HT-29 (cell line): ENCODE measurements at places on chromosomes 5 and 9. TPM values are rescaled to one million over a fixed set of nuclear protein-coding genes. Genes with fewer than 3 reads are reported as not detected.

Gene SV2C
- 0.05 TPM in 1 of 2 replicates, not detected in the other for total RNA-seq

Gene ZNG1E
- total RNA-seq, result 19.0 and 24.7 TPM in 2 replicates

Gene SLC1A3
- 0.52 TPM in 1 of 2 replicates, not detected in the other for total RNA-seq

- DNase-seq, result no peak
Observed at GRCh38 chr9:82808478-82808877, 254.5 kb downstream of the RASEF start.

DNA sequence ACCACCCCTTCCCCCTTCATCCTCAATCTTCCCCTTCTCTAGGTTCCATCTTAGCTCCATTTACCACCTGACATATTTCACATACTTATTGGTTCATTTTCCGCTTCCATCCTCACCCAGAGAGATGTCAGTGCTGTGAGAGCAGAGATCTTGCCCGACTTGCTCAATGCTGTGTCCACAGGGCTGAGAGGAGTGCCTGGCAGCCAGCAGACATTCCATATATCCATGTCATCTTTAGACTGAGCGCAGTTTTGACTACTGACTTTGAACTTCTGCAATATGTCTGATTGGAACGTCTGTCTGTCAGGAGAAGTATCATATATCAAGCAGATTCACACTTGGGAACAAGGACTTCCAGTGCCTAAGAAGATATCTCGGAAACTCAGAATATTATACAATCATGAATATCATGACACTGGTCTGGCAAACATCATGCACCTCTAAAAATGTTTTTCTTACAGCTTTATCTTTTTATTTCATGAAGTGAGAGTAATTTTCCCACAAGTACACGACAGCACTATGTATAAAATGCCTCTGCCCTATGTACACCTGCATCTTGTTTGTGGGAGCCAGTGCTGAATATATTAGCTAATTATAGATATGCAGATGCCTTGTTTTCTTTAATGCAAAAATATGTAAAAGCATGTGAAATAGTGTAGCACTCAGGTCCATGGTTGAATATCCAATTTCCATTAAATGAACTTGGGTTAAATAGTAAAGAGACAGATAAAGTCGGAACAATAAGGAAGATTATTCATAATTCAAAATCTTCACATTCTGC, 454.0 kb upstream of the DAP start:
- DNase-seq, result no peak

DNA sequence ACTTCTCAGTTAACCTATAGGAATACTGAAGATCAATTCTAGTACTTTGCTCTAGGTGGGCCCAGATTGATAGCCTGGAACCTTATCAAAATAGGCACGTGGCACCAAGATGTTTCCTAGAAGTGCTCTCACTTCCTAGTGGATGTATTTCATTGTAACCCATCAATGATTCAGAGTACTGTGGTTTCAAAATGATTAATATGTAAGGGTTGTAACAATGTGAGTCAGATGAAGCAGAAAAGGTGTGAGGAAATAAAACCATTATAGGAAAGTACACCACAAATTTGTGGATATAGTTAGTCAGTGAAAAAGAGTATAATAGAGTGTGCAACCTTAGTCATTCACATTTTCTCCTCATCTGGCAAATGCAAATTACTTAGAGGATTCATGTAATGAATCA, 177.3 kb upstream of the FST start:
- no peak for DNase-seq

DNA sequence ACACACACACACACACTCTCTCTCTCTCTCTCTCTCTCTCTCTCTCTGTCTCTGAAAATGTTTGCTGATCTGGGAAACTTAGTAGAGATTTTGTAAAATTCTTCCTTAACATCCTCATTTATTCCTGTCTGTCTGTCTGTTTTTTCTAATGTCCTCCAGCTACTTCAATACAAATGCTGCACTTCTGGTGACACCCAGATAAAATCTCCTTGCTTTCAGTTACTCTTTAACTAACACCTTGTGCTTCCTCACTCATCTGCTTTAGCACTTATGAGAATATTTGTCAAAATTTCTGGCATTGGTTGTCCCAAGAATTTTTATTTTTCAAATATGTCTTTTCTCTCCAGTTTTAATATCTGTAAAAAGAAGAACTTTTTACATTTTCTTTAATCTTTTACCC, 35.0 kb upstream of the ARRDC3 start:
- peak; percentile 26 for DNase-seq

DNA sequence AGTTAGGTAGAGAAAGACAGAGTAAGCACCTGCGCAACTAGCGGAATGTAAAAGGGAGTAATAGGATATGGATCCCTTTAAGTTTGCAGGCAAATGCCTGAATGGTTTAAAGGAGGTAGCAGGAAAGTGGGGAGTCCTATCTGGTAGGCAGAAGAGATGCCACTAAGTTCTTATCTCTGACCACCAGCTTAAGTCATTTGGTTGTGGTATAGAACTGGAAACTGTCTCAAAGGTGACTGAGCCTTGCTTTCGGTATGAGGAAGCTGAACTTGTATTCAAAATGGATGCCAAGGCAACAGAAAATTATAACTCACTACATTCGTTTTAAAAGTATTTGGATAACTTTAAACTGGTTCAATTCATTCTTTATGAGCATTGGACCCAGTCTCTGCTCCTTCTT, 475.6 kb downstream of the DMRTA1 start:
- no peak for DNase-seq
